HL-60 (cell line): ENCODE measurements at places on chromosomes 4 and X.
A peak's percentile ranks its signal among the peaks of the same experiment; 100 is the strongest.

DNA sequence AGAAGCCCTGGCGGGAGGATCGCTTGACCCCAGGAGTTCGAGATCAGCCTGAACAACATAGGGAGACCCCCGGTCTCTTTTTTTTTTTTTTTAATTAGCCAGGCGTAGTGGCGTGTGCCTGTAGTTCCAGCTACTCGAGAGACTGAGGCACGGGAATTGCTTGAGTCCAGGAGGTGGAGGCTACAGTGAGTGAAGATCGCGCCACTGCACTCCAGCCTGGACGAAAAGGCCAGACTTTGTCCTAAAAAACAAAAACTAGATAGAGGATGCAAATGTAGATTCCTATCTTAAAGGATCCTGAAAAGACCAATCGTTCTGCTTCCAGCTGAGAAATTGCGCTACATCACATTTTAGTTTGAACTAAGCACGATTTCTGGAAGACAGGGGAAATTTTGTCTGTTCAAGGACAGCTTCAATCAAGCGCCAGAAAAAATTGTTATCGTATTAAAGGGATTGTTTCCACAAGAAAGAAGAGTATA is 627 bp upstream of the HSD17B11 start:
- no peak for DNase-seq

GRCh38 chr4:7779432-7779768 is 160.3 kb downstream of the AFAP1 start:
- no peak for DNase-seq

- peak; percentile 34 for DNase-seq
Observed at GRCh38 chr4:155442267-155443105, 65.7 kb upstream of the MAP9 start.

DNA sequence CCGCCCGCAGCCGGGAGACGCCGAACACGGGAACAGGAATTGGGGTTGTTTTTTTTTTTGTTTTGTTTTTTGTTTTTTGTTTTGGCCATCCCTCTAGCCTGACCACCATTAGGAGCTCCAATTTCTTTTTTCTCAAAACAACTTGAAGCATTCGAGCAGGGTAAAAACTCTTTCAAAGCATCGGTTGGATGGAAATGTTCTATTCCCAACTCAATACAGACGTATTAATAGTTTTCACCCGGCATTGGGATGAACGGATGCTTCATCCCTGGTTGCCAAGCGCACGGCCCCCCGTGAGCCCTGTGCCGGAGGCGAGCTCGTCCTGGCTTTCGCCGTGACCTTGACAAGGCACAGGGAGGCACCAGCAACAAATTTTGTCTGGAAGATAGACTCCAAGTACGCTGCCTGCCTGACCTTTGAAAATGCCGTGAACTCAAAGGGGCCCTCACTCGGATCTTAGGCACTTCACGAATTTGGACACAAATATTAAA is 352 bp upstream of the MAP3K15 start:
- DNase-seq, result no peak

DNA sequence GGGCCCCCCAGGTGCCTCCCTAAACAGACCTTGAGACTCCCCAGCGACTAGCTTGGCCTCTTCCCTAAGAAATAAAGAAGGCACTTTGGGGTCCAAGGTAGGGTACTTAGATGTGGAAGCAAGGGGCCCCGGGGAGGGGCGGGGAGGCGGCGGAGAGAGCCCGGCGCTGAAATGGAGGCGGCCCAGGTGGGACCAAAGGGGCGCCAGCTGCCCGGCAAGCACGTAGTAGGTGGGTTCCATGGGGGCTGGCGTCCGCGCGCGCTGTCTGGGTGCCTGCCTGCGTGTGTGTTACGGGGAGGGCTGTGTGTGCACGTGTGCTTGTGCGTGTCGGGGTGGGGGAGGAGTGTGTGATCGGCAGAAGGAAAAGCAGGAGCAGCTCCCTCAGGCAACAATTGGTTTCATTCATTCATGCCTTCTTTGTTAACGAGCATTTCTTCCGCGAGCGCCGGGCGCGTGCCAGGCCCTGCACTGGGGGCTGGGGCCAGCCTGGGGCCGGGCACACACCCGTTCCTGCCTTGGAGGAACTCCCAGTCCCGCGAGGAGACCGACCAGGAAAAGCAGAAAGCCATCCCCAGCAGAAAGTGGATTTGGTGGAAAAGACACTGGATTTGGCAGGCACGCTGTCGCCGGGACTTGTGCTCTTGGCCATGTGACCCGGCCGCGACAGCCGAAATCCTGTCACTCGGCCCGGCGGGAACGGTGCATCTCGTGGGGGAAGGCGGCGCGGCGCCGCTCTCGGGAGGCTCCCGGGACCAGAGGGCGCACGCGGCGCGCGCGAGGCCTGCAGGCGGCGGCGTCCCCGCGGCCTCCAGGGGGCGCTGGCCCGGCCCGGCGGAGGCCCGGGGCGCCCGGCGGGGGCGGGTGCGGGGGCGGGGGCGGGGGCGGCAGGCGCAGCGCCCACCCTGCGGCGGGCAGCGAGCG is 3.3 kb upstream of the DUSP9 start:
- DNase-seq, result no peak

DNA sequence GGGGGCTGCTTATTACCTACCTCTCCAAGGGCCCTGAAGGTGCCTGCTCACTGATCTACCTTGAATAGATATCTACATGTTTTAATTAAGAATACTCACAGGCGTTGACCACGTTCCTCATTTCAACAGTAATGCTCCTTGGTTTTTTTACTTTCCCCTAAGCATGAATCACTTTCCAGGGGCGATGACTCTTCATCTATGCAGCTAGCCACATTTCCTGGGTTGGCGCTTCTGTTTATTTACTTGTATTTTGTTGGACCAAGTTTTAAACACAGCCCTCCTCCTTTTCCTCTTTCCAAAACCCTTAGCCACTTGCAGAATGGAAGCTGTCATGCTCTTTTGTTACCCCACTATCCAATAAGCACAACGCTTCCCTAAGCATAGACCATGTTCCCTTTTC is 50.8 kb downstream of the CBLL2 start:
- DNase-seq, result no peak

DNA sequence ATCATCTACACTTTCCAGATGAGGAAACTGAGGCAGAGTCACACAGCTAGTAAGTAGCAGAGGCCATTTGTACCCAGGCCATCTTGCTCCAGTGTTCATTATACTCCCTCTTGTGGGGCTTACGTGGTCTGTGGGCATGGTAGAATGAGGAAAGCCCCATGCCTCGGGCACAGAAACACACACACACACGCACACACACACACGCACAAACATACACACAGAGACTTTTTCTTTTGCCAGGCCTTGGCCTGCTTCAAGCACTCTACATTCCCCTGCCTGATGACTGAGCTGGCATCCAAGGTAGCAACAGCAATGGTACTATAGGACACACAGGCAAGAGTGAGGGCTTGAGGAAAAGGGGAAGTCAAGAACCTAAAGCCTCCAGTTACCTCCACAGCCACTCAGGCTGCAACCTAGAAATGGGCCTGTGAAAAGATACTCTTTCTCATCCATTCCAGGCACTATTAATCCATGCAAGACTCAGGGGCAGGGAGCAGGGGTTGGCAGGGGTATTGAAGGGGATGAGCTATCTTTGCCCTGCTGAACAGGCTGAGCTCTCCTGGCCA is 43.6 kb downstream of the STARD8 start:
- no peak for DNase-seq

- no peak for DNase-seq
Observed at GRCh38 chr4:36446275-36446674, 164.9 kb downstream of the DTHD1 start.

GRCh38 chr4:56648021-56648823 is 32.9 kb downstream of the HOPX start:
- DNase-seq, result no peak

GRCh38 chrX:69216911-69217310 is 51.7 kb upstream of the PJA1 start:
- DNase-seq, result no peak

GRCh38 chr4:94221916-94222315 is 14.3 kb downstream of the SMARCAD1 start:
- DNase-seq, result no peak

DNA sequence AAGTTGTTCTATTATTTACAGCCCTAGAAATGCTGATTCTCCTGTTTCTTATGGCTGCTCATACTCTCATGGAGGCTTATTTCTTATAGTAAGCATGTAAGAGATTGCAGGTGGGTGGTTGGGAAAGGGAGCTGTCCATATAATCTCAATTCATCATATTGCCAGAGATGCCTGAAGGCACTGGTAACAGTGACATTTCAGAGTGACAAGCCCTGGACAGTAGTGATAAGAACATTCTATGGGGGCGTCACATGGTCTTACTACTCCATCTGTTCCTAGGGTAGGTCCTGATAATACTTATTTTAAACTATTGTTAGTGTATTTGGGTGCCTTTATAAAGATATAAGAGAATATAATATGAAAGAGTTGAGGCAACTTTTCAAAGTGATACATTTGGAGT is 171.5 kb downstream of the CFAP299 start:
- DNase-seq, result no peak

DNA sequence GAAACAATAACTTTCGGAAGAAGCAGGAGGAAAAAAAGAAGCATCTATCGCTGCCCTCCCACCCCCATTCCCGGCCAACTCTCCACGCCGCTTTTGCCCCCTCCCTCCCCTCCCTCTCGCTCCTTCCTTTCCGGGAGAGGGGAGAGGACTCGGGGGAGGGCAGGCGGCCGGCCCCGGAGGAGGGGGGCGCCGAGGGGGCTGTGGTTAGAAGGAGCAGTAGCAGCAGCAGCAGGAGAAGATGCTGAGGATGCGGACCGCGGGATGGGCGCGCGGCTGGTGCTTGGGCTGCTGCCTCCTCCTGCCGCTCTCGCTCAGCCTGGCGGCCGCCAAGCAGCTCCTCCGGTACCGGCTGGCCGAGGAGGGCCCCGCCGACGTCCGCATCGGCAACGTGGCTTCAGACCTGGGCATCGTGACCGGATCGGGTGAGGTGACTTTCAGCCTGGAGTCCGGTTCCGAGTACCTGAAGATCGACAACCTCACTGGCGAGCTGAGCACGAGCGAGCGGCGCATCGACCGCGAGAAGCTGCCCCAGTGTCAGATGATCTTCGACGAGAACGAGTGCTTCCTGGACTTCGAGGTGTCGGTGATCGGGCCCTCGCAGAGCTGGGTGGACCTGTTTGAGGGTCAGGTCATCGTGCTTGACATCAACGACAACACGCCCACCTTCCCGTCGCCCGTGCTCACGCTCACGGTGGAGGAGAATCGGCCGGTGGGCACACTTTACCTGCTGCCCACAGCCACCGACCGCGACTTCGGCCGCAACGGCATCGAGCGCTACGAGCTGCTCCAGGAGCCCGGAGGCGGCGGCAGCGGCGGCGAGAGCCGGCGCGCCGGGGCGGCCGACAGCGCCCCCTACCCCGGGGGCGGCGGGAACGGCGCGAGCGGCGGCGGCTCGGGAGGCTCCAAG is 1.3 kb downstream of the PCDH7 start:
- DNase-seq, result no peak

GRCh38 chr4:2036866-2037265 is 22.3 kb upstream of the NAT8L start:
- DNase-seq, result peak; percentile 75

DNA sequence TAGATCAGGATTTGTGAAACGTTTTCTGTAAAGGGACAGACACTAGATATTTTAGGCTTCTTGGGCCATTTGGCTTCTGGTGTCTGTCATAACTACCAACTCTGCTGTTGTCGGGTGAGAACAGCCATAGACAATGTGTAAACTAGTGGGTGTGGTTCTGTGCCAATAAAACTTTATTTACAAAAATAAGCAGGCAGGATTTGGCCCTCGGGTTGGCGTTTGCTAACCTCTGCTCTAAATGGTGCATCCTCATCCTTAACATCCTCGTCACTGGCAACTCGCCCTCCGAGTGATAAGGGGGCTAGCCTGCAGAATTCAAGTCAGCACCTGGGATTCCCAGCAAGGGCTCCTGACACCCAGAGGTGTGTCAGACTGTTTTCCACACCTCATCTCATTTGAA is 105.8 kb upstream of the MSX1 start:
- no peak for DNase-seq

DNA sequence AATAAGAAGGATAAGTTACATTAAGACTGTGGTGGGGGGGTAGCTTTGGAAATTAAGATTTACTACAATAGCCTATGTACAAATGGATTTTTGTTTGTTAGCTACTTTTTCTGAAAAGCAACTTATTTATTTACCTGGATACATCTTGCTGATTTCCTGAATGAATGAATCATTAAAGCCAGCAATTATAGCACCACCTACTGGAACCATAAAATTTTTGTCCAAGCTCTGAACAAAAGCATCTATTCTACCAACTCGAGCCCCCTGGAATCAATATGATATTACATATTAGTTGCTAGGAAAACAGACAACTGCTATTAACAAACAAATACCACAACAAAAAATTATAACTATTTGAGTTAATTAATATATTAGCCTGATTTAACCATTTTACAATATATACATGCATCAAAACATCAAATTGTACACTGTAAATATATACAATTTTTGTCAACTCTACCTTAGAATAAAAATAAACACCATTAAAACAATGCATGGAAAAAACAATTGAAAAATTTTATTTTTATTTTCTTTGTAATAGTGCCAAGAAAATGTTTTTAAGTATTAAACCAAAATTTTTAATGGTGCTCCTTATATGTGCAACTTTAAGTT is 15.3 kb downstream of the SEPSECS start:
- DNase-seq, result no peak

DNA sequence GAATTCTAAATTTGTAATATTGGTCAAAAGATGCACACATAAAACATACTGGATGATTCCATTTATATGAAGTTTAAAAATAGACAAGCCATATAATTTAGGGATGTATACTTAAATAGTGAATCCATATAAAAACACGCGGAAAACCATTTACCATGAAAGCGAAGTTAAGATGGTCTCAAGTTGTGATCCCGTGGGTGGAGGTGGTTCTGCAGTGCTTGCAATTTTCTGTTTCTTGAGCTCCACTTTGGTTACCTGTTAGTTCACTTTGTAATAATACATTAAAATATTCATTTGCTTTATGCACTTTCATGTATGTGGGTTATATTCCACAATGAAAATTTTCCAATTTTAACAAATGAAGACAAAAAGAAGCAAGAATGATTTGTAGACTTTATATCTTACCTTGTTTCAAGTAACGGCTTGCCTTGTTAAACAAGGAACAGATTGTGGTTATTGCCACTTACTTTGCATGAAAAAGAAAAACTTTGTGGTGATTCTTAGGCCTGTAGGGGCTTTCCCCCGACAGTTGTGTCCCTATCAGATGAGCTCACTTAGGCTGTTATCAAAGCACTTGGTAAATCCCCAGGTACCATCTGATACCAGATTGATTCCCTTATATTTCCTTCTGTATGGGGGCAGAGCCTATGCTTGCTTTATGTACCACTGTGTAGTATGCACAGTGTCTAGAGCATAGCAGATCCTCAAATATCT is 12.2 kb downstream of the UCP1 start:
- no peak for DNase-seq
